ENCODE measurements at places on chromosomes 6 and 20.

DNA sequence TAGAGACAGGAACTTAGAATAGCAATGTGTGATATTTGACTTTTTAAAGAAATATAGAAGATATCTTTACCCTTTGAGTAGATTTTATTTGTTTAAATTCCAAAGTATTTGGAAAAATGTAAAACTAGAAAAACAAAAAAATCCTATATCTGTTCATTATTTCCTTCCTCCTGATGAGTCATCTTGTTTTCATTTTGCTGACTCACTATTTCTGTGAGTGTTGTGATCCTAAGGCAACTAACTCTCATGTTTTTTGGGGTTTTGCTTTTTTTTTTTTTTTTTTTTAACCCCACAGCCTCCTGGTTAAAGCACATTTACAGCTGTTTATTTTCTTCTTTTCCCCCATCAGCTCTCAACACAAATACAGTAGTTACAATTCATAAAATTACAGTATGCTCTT is 37.8 kb upstream of the THEMIS start:
- DNase-seq = no peak

- no peak for DNase-seq
Measured at GRCh38 chr6:106787327-106788196, 158.2 kb downstream of the QRSL1 start.

DNA sequence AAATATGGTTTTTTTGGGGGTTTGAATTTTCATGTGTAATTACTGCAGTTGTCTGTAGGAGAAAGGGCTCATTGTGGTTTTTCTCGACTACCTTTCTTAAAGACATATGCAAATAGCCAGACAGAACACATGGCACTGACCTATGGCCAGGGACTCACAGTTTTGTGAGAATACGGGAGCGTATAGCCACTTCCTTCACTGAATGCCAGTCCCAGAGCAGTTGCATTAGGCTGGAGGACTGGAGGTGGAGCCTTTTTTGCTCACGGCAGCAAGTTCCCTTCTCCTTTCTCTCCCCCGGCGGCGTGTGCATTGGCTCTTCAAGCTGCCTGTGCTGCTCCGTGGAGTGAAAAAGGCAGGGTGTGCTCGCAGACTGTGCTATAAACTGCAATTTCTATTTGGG is 114.9 kb downstream of the AKAP7 start:
- DNase-seq = no peak

GRCh38 chr20:39338469-39339376 is 376.6 kb downstream of the DHX35 start:
- DNase-seq = no peak

DNA sequence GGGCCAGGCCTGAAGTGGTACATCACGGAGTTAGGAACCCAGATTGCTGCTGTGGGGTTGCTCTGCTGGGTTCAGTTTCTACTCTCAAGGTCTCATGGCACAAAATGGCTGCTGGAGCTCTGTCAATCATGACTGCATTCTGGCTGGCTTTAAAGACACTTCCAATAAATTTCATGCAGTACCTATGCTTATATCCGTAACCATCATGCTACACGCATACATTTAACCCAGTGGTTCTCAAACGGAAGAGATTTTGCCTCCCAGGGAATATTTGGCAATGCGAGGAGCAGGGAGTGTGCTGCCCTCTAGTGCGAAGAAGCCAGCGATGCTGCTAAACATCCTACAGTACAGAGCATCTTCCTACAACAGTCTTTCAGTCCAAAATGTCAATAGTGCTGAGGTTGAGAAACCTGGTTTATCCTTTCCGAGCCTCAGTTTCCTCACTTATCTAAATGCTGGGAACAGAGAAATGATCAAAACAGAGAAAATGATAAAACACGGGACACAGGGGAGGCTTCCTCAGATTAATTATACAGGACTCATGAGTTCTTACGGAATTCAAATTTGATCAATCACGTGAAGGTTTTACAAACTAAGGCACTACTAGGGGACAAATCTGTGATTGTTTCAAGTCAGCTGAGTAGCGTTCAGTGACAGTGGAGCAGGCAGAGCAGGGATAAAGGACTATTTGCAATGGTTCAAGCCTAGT is 9.6 kb upstream of the SLC2A10 start:
- DNase-seq = no peak

DNA sequence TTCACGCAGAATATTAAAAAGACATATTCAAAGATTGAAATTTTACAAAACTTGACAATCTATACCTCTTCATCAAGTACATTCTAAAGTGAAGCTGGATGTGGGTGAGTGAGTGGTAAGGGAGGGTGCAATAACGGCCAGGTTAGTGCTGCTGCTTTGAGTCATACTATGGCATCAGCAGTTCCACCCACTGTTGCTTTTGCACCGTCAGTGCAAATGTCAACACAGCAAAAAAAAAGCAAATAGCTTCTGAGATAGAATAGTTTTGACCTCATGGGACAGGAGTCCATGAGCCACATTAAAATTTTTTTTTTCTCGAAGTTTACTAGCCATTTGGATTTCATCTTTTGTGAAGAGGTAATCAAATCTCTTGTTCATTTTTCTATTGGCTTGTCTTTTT is 31.8 kb downstream of the PSMF1 start:
- DNase-seq = no peak

DNA sequence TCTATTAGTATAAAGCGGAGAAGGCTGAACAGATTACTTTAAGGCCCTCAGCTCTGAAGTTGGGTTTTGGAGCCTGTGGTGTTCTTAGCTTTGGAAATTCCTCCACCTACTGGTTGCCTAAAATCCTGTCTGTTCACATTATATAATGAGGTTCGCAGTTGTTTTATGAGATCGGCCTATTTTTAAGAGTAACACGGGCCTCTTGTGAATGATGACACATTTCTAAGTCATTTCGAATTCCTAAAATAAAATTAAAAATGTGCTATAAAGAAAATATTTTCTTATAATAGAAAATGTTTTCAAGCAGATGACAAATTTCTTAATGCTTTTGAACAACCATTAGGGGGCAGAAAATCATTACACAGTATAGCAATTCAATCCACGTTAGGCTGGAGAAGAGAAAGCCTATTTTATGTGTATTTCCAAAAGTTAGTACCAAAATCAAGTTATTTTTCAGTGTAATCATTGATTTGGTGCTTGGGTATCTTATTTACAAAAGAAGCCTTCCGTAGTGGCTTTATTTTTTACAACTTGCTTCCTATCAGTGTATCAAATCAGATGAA is 15.8 kb upstream of the FAM8A1 start:
- DNase-seq = no peak

GRCh38 chr6:124982669-124983068 is 20.4 kb downstream of the RNF217 start:
- DNase-seq = no peak

- no peak for DNase-seq
Measured at GRCh38 chr20:35179292-35180212, 7.7 kb downstream of the PROCR start.

- no peak for DNase-seq
Measured at GRCh38 chr6:1538810-1539478, 70.8 kb upstream of the FOXC1 start.

DNA sequence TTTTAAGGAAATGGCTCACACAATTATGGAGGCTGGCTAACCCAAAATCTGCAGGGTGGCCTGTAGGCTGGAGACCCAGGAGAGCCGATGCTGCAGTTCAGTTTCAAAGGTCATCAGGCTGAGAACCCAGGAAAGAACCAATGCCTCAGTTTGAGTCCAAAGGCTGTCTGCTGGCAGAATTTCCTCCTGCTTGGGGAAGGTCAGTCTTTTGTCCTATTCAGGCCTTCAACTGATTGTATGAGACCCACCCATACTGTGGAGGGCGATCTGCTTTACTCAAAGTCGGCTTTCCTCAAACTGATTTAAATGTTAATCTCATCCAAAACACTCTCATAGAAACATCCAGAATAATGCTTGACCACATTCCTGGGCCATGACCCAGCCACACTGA is 189.7 kb upstream of the CDYL start:
- DNase-seq = no peak

GRCh38 chr6:162546905-162547304 is 180.7 kb downstream of the PRKN start:
- DNase-seq = no peak

GRCh38 chr6:25472906-25473305 is 179.1 kb upstream of the SCGN start:
- no peak for DNase-seq

DNA sequence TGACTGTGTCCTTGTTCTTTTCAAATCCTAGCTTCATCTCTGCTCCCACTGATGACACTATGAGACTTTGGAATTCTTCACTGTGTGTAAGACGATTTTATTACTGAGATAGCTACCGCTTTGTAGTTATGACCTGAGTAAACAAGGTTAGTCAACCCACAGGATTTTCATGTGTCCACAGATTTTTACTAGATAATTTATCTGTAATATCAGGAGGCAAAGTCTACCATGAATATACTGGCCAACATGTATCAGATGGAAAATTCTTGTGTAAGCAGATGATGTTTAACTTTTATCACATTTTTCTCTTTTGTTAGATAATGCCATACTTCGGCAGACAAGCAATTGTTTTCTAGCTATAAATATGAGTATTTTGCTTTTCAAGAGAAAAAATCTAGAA is 119.8 kb downstream of the SGK1 start:
- no peak for DNase-seq

- DNase-seq = no peak
Measured at GRCh38 chr20:62665153-62665754, 23.0 kb downstream of the SLCO4A1 start.

- DNase-seq = no peak
Measured at GRCh38 chr6:30071081-30071818, 4.3 kb downstream of the PPP1R11 start.

- DNase-seq = no peak
Measured at GRCh38 chr6:7154341-7155139, 46.8 kb downstream of the RREB1 start.

DNA sequence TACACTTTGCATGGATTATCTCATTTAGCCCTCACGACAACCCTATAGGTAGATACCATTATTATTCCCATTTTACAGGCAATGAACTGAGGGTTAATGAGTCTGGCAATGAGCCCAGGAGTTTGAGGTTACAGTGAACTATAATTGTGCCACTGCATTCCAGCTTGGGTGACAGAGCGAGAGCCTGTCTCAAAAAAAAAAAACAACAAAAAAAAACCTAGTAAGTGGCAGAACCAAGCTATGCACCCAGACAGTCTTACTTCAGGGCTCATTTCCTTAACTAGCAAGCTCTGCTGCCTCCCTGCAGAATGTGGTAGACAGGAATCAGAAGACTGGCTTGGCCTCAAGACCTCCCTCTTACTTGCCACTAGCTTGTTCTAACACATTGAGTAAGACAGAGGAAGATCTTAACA is 71.9 kb upstream of the RREB1 start:
- DNase-seq = no peak

All from cerebellar nuclear complex (tissue), 1 donor.